ENCODE measurements at places on chromosomes 6 and 20.

DNA sequence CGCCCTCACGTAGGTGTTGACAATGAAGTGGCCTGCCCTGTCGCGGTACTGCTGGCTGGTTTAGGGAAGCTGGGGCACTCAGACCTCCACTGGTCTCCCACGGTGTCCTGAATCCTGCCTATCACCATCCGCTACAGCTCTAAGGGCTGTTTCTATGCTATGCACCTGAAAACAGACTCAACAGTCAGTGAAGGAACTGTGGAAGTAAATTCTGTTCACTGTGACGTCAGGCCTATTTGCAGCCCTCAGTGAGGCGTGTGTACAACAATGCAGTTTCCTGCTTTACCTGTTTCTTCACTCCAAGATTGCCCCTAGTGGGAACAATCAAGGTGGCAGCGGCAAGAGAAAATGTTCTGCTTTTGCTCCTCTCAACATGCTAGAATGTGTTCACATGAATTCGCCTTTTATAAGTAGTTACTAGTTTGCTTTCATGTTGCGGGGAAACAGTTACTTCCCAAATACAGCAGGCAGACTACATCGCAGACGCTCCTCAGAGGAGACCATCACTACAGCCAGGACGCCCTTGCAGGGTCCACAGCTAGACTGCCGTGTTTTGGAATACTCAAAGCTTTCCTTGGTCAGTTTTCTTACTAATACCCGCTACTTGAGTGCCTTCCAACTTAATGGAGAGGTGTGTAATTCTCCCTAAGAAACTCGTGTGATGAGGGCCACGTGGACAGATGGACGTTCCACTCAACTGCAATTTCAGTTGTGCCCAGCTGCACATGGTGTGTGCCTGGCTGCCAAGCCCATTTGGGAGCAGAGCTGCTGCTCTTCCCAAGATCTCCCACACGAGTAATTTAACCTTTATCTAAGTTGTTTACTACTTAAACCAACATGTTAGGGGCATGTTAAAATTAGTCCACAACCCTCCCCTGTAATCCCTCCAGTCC is 25.4 kb downstream of the DIDO1 start:
- no peak for DNase-seq

DNA sequence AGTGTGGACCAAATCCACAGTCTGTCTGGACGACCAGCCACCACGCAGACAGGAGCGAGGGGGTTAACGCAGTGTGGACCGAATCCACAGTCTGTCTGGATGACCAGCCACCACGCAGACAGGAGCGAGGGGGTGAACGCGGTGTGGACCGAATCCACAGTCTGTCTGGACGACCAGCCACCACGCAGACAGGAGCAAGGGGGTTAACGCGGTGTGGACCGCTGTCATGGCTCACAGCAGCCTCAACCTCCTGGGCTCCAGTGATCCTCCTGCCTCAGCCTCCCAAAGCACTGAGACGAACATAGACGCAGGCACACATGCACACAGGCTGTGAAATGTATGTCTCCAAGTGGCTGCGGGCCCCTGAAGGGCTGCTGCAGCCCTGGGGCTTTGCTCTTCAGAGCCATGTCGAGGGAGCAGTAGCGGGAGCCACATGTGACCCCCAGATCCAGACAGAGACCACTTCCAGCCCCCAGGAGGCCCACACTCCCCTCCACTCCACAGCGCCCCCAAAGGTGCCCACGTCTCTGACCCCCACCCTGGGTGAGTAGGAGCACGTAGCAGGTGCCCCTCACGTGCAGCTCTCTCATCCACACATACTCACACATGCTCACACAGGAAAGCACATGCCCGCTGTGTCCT is 98.1 kb downstream of the YTHDF1 start:
- no peak for DNase-seq

DNA sequence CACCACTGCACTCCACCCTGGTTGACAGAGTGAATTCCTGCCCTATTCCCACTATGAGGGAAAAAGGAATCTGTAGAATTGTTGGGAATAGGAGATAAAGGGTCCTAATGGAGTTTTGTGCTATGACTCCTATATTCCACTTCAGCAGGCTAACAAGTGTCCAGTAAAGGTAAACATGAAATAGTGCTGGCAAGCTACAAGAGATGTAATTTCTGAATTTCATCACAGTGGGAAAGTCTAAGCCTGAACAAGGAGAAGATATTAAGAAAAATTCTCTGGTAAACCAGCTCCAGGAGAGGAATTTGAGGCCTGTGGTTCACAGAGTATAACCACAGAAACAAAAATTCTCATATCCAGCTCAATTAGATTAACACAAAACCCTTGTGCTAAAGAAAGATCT is 10.3 kb upstream of the C6orf58 start:
- no peak for DNase-seq

DNA sequence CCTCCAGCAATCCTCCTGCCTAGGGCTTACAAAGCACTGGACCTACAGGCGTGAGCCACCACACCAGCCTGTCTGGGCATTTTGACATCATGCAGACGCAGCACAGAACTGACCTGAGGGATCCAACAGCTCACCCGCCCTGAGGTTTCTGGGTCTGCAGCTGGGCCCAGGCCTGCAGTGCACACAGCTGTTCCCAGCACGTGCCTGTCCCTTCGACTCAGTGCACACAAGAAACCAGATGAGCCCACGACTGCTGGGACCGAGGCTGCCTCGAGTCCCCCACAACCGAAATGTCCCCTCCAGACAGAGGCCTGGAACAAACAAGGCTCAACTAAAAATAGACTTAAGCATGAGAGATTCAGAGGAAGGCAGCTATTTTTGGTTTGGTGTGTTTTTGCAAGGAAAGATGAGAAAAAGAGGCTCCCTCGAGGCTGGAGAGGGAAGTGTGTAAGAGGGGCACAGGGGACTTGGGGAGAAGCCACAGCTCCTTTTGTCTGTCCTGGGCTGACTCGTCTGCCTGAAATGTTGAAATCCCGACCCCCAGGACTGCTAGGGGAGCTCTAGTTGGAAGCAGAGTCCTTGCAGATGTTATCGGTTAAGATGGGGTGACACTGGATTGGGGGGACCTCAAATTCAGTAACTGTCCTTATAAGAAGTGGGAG is 66.3 kb downstream of the YTHDF1 start:
- no peak for DNase-seq

DNA sequence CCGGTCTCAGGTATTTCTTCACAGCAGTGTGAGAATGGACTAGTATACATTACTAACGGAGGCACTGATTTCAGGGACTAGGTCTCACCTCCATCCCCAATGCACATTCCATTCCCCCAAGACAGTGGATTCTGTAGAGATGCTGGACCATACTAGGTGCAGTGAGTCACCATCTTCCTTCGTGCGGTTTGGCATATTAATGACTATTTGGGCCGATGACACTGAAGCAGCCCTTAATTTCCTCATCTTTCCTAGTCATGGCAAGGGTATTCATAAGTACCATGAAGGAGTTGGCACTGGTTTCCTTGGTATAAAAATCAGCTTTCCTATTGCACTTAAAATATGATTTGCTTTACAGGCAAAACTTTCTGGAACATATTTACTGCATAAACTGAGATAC is 121.4 kb upstream of the TRAF3IP2 start:
- DNase-seq, result no peak

DNA sequence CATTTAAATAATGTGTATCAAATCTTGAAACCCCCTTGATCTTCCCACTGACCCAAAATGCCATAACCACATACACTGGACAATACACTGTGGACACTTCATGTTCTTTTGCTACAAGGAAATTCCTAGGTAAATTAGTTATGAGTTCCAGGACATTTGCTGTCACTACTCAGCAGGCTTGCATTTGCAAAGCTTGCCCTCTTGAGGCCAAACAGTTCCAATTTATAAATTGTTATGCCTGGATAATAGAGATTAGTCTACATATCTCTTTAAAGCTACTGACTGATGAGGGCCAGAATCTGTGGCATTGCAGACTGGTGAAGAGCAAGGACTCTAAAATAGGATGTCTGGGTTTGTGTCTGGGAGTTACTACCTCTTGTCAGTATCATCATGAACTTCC is 17.4 kb upstream of the RAB32 start:
- DNase-seq, result no peak

DNA sequence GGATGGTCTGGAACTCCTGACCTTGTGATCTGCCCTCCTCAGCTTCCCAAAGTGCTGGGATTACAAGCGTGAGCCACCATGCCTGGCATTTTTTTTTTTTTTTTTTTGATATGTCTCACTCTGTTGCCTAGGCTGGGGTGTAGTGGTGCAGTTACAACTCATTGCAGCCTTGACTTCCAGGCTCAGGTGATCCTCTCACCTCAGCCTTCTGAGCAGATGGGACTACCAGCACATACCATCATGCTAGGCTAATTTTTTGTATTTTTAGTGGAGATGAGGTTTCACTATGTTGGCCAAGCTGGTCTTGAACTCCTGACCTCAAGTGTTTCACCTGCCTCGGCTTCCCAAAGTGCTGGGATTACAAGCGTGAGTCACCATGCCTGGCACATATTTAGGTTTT is 34.3 kb downstream of the PHF20 start:
- no peak for DNase-seq

DNA sequence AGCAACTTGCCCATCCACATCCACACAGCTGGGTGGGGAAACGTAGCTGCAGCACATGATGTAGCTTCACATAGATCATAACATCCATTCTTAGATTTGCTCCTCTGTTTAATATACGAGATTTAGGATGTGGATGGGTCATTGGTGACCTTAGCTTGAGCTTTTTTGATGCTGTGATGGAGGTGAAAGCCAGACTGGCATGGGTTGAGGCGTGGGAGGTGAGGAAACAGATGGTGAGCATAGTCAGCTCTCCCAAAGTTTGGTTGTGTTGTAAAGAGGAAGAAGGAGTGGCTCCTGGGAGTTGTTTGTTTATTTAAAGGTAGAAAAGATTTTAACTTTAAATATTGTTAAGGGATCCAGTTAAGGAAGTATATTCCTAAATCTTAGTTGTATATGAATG is 5.3 kb downstream of the ARFGEF2 start:
- no peak for DNase-seq

GRCh38 chr6:129586815-129587214 is 123.2 kb downstream of the ARHGAP18 start:
- DNase-seq, result no peak

DNA sequence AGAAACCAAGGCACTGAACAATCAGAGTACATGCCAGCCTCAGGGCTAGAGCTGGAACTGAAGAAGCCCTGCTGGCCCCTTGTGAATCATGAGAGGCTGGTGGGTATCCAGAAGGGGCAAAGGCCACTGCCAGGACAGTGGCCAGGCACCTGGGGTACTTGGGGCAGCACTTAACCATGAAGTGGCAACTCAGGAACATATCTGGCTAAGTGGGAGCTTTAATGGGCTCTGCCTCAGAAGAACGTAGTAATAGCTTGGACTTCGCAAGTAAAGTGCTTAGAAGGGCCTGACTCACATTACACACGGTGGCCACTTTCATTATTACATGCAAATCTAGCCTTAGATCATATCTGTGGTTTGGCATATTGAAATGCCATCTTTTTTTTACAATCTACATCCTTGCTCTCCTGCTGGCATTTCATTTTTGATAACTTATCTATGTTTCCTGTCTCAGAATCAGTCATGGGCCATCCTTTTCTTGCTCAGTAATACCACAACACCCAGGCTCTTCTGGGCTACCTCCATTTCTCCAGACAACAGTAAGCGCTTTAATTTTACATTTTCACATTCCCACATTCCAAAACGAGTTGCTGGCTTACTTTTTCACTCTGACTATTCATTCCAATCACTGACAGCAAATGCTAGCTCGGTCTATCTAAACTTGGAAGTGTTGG is 21.6 kb downstream of the NAPB start:
- DNase-seq, result no peak

DNA sequence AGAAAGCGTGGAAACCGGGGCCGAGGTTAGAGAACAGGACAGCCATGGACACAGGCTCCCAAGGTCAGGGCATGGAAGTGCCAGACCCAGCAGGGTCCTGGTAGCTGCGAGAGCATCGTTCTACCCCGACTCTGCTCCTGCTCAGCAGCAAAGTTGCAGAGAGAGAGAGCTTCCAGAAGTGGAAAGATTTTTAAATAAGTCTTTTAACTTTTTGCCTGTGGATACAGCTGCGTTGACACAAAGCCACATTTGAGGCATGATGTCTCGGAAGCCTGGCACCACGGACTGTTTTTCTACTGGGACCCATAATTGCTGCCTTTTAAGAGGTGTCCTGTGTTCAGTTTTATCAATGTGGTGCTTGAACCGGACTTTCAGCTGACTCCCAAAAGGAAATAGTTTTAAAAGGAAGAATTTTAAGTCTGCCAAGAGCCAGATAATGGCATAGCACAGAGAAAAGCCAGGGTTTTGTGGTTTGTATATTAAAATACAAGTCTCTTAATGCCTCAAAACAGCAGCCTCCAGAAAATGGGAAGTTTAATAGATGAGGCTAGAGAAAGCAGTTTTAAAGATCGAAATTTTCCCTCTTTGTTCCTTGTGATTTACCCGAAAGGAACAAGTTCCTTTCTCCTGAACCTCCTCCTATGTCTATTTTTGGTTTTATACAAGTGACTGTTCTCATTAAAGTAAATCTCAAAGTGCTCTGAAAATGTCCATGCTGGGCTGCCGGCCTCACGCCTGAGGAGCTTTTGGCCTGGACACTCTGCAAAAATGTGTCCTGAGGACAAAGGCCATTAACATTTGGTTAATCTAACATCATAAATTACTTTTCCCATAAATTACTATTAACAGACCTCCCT is 91.5 kb downstream of the RIN2 start:
- no peak for DNase-seq

GRCh38 chr6:16168858-16169257 is 40.0 kb downstream of the MYLIP start:
- DNase-seq, result no peak

DNA sequence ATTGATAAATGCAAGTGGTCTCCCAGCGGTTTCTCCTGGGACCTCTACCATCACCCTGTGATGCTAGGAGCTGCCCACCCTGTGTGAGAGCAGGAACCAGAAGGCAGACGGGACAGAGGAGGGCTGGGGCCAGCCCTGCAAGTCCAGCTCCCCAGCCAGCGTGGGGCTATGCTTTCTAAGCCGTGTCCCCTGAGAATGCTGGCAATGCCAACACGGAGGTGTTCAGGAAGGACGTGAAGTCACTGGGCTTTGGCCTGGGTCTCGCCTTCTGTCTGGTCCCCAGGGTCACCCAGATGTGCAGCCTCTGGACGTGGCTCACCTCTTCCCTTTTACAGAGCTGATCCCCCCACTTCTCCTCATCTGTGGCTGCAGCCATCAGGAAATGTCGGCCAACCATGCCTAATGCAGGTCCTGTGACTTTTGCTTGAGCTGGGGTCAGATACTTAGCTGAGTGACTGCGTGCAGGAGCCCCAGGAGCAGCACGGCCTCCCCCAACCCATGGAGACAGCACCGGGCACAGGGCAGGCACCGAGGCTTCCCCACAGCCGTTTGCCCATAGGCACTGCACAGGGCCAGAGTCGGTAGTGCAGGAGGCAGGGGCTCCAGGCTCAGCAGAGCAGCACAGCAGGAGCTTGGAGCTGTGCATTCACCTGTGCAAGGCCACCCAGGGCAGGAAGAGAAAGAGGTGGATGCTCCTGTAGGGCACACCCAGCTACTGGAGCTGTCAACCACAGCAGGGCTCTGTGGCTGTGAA is 66.2 kb downstream of the GNAS-AS1 start:
- no peak for DNase-seq

GRCh38 chr6:139846538-139847456 is 472.3 kb upstream of the CITED2 start:
- DNase-seq, result no peak

Measured in activated CD4-positive, alpha-beta T cell treated with anti-CD3 and anti-CD28 coated beads for 24 hours (primary cell).